Activated CD4-positive, alpha-beta T cell treated with anti-CD3 and anti-CD28 coated beads for 24 hours (primary cell): ENCODE measurements at places on chromosomes 1 and 21.

DNA sequence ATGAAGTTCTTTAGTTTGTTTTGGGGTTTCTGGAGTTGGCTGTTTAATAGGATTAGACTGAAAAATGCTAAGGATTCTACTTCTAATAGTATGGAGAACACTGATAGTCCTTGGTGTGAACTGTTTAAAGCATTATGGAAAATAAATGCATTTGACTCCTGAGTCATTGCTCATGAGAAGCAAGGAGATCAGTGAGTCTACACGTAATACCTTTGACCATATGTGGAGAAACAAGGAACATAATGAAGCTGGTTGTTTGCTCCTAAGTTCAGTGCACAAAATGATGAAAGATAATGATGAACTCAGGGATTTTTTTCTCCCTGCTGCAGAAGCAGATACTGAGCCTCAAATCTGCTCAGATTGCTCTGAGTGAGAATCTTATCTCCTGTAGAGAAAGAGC is 158.9 kb upstream of the COL11A1 start:
- DNase-seq = no peak

DNA sequence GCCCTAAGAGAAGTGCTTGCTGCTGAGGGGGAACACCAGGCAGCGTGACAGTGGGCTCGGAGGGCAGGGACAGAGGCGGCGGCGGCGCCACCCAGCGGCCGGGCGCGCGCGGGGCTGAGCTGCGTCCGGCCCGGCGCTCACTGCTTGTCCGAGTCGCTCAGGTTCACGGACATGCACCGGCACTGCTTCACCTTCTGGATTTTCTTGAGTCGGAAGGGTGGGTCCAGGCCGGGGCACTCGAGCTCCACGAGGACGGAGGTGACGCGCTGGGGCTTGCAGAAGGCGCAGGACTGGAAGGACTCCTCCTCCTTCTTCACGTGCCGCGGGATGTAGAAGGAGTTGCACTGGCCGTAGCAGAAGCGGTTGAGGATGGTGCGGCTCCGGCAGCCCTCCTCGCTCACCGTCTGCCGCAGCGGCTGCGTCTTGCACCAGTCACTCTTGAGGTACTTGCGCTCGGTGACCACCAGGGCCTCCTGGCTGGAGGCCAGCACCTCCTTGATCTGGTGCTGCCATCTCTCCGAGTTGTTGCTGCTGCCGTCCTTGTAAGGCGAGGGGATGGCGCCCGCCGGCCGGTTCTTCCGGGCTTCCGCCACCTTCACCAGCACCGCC is 119.0 kb downstream of the GREM2 start:
- no peak for DNase-seq

DNA sequence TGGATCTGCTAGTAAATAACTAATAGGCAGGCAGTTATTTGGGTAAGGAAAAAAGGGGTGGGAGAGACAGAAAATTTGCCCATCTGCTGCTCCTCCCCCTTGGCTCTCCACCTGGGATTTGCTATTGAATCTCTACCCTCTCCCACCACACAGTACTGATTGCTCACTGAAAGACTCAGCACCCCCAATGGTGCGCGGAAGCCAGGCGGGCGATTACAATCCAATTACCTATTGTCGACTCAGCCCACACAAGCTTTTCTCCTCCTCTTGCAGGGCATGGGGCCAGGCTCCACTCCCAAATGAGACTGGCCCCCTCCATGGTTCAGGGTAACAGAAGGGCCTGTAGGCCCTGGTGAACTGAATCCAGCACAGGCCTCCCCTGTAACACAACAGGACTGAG is 2.7 kb upstream of the HMGN2 start:
- DNase-seq = no peak

DNA sequence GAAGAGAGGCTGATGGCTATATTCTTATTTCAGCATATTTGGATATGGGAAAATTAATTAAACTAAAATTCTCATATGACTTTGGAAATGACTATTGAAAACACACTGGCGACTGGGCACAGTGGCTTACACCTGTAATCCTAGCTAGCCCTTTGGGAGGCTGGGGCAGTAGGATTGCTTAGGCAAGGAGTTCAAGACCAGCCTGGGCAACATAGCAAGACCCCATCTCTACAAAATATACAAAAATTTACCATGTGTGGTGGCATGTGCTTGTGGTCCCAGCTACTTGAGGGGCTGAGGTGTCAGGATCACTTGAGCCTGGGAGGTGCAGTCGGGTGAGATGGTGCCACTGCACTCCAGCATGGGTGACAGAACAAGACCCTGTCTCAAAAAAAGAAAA is 26.2 kb downstream of the HS2ST1 start:
- DNase-seq = no peak

- no peak for DNase-seq
Observed at GRCh38 chr1:57208741-57209302, 215.0 kb downstream of the DAB1 start.

- no peak for DNase-seq
Observed at GRCh38 chr1:246265481-246265880, 241.6 kb downstream of the SMYD3 start.

- no peak for DNase-seq
Observed at GRCh38 chr1:70487910-70488665, 77.0 kb downstream of the CTH start.

- DNase-seq = no peak
Observed at GRCh38 chr1:57296726-57297250, 127.1 kb downstream of the DAB1 start.

DNA sequence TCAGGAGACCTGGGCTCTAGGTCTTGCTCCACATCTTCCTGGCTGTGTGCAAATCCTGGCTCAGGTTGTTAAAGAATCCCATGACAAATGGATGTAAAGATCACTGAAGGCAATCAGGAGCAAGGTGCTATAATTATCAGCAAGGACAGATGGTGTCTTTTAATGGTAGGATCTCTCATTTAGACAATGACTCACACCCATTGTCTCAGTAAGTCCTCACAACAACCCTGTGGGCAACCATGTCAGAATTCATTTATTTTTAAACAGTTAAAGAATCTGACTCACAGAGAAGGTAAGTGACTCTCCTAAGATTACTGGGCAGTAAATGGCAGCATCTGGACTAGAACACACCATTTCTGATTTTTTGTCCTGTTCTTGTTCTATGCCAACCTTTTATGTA is 32.8 kb downstream of the RNASEL start:
- DNase-seq = no peak

GRCh38 chr1:43543567-43543966 is 12.9 kb downstream of the PTPRF start:
- DNase-seq = no peak

DNA sequence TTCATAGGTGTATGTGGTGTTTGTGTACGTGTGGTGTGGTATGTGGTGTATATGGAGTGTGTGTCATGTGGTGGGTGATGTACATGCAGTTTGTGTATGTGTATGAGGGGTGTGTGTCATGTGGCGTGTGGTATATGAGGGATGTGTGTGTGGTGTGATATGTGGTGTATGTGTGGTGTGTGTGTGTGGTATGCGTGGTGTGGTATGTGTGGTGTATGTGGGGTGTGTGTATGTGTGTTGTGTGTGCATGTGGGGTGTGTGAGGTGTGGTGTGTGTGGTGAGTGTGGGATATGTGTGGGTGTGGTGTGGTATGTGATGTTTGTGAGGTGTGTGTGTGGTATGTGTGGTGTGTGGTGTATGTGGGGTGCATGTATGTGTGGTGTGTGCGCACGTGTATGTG is 272.4 kb downstream of the PCP4 start:
- no peak for DNase-seq

DNA sequence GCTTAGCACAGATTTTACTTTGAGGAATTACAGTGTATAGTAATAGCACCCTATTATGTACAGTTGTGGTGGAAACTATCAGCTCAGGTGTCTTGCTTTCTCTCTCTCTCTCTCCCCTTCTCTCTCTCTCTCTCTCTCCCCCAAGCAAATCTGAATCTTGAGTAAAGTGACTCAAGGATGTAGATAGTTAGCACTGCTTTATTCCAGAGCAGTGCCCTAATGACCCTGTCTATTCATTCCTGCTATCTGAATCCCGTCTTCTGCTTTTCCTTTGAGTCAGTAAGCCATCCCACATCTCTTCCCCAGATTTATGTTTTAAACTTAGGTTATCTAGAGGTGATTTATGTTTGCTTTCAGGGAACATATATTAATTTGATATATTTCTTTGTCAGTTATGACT is 5.2 kb upstream of the HPCAL4 start:
- no peak for DNase-seq

DNA sequence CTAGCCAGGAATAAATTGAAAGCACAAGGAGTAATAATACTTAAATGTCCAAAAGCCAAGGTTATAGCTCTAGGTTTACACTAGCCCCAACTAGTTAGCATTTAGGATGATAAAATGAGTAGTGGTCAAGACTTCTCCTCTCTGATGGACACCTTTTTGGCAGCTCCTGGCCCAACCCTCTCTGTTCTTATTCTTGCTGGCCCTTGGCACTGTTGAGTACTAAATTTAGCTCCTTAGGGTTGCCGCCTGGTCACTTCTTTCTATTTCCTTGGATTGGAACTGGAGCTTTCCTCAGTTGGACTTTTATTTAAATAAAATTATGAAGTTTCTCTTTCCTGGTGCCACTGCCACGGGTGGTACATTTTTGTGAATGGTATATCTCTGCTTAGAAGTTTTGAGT is 28.3 kb downstream of the ARID1A start:
- no peak for DNase-seq

DNA sequence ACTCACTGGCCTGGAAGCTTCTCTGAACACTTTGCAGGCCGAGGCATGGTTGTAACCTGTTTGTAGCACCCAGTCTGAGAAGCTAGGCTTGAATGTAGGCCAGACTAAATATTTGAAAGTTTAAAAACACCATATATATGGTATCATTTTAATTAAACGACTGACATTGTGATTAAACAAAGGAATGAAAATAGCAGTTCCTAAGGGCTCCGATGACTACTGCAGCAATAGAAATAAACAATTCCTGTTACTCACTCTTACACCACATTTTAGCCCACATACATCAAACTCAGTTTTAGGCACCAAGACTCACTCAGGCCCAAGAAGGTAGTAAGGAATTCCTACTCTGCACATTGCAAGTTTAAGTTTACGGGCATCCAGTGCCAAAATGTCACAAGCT is 281.2 kb downstream of the AKT3 start:
- DNase-seq = no peak

DNA sequence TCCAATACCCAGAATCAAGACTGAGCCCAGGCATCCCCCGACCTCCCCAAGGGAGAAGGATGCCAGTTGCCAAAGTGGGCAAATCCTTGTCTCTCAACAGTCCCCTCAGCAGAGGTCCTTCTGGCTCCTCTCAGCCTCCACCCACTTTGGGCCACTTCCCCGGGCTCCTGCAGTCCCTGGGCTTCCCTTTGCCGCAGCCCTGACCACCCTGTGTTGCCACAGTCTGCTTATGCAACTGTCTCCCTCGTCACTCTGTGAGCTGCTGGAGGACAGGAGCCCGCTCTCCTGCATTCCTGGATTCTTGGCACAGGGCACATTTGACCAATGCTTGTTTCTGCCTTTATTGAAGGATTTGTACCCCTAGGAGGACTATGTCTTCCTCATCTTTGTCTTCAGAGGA is 2.9 kb upstream of the LRP8 start:
- DNase-seq = no peak

GRCh38 chr1:233372218-233373120 is 44.9 kb downstream of the MAP3K21 start:
- no peak for DNase-seq

GRCh38 chr1:34131396-34132160 is 33.5 kb downstream of the CSMD2 start:
- no peak for DNase-seq

DNA sequence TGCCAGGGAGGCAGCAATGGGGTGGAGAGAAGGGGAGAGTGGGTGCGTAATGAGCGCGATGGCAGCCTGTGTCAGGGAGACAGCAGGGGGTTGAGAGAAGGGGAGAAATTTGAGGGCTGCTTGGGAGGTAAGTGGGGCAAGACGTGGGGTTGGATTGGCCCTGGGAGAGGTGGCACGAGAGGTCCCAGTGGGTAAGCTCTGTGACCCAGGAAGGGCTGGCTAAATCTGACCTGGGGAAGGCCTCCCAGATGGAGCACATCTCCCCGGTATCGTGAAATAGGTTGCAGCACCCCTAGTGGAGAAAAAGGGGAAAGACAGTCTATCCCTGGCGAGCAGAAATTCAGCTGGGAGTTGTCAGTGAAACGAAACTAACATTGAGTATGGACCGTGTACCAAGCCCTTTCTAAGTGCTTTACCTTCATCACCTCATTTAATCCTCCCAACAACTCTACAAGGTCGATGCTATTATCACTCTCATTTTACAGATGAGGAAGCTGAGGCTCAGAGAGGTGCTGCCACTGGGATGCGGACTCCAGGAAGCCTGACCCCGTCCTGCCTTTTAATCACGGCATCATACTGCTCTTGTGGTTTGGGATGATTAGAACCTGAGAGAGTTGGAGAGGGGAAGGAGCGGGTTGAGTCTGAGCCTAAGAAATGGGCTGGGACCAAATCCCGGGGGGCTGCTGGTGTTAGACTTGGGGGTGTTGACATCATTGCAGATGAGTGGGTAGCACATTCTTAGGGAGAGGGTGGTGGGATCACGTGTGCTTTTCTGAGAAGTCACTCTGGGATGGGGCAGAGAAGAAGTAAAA is 56.6 kb upstream of the RPL11 start:
- DNase-seq = no peak

DNA sequence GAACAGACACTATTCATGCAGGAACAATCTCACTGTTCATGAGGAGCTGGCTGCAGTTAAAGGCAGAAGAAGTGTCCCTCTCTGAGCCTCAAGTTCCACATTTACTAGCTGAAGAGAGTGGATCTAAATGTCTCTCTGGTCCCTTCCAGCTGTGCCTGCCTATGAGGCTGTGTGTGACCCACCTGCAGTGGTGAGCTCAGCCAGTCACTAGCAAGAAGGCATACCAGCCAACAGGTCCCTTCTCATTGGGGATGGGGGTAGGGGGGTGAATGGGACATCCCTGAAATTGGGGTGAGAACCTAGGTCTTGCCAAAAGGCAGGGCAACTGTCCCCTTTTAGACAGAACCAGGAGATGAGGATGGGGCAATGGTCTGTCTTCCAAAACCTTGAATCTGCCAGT is 13.6 kb downstream of the RD3 start:
- DNase-seq = no peak

DNA sequence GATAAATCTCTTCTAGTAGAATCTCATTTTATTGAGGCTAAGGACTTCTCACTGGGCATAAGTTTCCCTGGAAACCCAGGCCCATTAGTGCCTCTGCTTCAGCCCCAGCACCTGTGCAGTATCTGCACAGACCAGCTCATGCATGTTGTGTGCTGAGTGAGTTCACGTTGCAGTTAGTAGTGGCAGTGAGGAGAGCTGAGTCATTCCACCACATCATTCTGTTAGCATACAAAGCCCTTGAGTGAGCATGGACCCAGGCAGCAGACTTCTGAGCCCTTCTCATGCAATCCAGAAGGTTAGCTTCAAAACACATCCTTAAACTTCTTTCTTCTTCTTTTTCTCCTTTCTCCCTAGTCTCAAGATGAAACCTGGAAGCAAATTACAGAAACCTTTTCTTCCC is 45.8 kb upstream of the NTPCR start:
- no peak for DNase-seq
